Left renal pelvis (tissue), 4 donors: ENCODE measurements at places on chromosomes 7 and 10. TPM values are rescaled to one million over a fixed set of nuclear protein-coding genes. Genes with fewer than 3 reads are reported as not detected.

DNA sequence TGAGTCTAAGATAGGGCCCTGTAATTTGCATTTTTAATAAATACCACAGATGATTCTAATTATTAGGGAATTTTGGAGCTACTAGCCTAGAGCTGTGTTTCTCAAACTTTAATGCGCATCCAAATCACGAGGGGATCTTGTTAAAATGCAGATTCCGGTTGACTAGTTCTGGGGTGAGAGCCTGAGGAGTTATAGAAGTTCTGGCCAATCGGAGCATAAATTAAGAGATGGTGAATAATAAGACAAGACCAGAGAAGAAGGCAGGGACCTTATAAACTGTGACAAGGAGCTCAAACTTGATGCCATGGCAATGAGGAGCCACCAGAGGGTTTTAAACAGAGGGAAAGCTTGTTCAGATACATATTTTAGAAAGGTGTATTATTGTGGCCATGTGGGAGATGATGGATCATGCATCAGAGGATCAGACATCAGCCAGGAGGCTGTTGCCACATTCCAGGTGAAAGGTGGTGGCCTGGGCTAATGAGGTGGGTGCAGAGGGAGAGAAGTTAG, 29.7 kb upstream of the TLX1 start:
- DNase-seq = no peak

- DNase-seq = no peak
Measured at GRCh38 chr7:156979711-156980110, 30.2 kb downstream of the NOM1 start.

DNA sequence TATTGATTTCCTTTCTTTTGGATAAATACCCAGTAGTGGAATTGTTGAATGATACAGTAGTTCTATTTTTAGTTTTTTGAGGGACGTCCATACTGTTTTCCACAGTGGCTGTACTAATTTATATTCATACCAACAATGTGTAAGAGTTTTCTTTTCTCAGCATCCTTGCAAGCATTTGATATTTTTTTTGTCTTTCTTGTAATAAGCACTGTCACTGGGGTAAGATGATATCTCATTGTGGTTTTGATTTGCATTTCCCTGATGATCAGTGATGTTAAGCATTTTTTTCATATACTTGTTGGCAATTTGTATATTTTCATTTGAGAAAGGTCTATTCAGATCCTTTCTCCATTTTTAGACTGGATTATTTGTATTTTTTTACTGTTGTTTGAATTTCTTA, 308.7 kb downstream of the PTEN start:
- DNase-seq = no peak

DYNC1I1 gene
- 0.59 TPM for polyA plus RNA-seq

DNAH11 gene
- polyA plus RNA-seq = 2.3 TPM
